Activated naive CD8-positive, alpha-beta T cell treated with anti-CD3 and anti-CD28 coated beads for 36 hours (primary cell): ENCODE measurements at places on chromosomes 6 and 20. TPM values are rescaled to one million over a fixed set of nuclear protein-coding genes. Genes with fewer than 3 reads are reported as not detected.

Gene RGS17
- not detected for total RNA-seq

Gene RIPPLY2
- total RNA-seq: not detected

Gene NEURL2
- 3.1 TPM for total RNA-seq

Gene PRRT1
- 1.4 TPM for total RNA-seq

Gene PDE10A
- total RNA-seq: not detected

Gene OPRM1
- total RNA-seq: not detected

Gene PRSS16
- total RNA-seq: 0.54 TPM

GRCh38 chr20:23939063-23939462, 49.5 kb downstream of the GGTLC1 start:
- no peak for DNase-seq

DNA sequence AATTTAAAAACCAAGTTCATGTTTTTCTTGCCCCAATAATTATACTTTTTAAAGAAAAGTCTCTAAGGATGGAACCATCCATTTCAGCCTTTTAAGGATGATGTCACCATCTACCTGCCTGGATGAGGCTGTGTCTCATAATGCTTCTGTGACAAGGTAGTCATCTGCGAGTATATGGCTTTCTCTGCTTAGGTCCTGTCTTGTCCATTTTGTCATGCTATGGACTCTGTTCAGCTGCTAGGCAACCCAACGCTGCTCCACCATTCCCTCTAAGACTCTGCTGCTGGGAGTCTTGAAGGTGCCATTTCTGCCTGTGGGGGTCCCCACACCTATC, 459.8 kb upstream of the RUNX2 start:
- no peak for DNase-seq

DNA sequence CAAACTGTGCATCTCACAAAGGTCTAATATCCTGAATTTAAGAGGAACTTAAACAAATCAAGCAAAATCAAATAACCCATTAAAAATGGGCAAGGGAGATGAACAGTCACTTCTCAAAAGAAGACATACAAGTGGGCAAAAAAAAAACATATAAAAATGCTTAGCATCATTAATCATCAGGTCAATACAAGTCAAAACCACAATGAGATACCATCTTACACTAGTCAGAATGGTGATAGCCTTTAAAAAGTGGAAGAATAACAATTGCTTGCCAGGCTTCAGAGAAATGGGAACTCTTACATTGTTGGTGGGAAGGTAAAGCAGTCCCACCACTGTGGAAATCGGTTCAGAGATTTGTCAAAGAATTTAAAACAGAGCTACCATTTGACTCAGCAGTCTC, 646.7 kb upstream of the PTCHD4 start:
- DNase-seq: no peak

DNA sequence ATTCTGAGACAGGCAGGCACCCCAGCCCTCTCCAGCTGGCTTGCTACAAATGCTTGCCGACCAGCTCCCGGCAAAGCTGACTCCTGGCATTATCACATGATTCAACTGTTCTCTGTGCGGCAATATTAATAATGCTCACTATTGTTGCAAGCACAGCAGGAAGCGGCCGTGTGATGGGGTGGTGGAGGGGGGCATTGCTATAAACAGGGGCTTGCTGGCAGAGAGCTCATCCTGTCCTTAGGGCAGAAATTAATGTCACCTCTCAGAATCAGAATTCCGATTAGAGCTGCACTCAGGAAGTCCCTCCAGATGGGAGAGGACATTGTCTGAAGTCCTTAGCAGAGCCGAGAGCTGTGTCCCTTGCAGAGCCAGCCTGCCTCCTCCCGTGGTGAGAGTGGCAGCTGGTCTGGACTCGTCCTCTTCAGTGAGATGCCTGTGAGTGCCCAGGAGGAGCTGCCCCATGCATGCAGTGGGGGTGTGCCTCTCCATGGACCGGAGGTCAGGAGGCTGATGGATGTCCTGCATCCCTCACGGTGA, 162.5 kb downstream of the CDH4 start:
- DNase-seq: no peak

DNA sequence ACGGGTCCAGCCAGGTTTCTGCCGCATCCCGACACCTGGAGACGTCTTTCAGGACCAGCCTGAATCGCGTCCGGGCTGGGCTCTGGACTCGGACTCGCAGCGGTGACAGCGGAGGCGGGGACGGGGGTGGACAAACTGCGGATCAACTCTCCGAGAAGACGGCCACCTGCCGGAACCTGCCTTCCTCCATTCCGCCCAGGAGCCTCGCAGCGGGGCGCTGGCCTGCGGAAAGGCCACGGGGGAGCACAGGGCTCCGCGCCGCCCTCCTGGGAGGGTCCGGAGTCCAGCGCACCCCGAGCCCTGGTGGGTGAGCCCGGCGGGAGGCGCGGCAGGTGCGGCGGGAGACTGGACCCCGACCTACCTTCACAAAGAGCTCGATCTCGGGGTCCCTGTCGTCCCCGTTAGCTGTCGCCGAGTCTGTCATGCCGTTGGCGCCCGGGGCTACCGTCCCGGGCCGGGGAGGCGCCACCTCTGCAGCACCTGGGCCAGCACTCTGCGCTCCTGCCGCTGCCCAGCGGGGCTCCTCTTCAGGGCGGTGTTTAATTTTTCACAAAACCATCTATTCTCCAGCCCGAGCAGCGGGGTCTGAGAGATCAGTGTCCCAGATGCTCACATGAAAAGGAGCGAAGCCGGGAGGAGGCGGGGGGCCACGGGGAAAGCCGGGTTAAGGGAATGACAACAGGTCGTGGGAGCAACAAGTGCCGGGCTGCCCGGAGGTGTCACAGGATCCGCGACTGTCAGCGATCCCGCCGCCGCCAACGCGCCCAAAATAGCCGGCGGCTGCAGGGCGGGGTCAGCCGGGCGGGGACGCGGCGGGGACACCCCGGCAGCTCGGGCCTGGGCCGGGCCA, at the start of gene CLIC5:
TSS of gene CLIC5 (minus strand) at position 742 of the 850 bp plus-strand sequence. CDS start at position 424, 318 bp downstream.
- peak; percentile 45 for DNase-seq

GRCh38 chr6:41892921-41893564, 2.1 kb downstream of the USP49 start:
- no peak for DNase-seq

- no peak for DNase-seq
These were observed 410.2 kb downstream of the MMUT start for GRCh38 chr6:49052901-49053300.

DNA sequence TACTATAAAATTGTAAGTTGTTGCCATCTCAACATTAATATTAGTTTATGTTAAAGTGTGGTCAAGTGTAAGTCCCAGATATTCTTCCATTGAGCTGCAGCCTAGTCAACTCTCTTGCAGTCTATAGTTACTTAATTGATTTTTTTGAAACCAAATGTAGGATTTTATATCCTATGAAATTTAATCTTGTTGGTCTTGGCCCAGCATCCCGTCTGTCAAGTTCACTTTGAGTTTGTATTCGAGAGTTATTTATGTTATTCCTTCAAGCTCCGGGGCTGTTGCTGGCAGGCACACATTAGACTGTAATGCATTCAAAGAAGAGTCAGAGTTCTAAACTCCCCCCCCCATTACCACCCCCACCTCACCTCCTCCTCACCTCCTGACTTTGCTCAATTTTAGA, 71.0 kb upstream of the SPACA1 start:
- no peak for DNase-seq

DNA sequence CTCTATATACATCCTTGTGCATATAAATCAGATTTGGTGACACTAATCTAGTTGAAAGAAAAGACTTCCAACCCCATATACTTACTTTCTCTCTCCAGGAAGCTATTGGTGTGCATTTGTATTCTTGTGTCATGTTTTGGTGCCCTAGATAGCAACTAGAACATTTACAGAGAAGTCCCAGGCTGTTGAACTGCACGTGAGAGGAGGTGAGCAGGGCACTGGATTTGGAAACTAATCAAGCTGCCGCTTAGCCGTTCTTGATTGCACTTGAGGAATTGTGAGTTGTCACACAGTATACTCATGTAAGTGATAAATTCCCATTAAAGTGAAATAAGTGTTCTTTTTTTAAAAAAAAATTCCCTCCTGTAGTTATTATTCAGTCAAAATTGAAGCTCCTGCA, 7.6 kb downstream of the WRNIP1 start:
- DNase-seq: no peak

DNA sequence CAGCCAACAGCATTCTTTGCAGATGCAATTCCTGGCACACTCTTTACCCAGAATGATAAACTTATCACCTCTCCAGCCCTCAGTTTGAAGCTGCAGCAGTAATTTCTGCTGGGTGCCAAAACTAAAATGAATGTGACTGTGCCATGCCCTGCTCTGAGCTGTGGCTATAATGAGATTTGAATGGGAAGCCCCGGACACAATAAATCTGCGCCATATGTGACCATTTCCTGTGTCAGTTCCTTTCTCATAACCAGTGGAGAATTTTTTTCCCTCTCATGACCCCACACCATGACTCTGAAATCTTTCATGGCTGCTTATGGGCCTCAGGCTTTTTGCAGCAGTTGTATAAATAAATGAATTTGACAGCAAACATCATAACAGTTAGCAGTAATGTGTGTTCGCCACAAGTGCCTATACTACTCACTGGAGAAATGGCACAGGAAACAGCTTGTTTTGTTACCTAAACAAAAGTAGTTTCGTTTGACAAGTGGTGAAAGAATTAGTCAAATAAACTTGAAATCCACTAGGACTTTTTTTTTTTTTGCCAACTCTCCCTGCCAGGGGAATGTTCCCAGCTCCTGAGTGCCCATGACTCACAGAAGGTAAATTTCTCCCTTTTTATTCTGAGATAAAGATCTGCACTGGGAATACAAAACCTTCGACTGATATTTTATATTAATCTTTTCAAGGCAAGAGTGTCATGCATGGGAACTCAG, 408.4 kb downstream of the PKHD1 start:
- no peak for DNase-seq

DNA sequence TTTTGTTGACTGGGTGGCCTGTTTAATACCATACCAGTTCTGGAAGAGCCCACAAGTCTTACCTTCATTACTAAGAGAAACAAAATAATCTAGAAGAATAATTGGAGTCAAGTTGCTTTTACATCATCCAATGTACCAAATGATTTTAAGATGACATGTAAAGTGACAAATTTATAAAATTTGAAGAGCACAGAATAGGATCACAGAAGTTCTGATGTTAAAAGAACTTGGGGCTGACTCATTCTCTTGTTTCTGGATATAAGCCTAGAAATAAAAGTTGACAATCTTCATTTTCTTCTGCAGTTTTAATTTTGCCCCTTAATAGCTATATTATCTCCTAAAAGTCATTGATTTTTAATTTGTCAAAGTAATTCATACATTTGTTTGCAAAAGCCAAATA, 317.5 kb upstream of the MARCKS start:
- no peak for DNase-seq

DNA sequence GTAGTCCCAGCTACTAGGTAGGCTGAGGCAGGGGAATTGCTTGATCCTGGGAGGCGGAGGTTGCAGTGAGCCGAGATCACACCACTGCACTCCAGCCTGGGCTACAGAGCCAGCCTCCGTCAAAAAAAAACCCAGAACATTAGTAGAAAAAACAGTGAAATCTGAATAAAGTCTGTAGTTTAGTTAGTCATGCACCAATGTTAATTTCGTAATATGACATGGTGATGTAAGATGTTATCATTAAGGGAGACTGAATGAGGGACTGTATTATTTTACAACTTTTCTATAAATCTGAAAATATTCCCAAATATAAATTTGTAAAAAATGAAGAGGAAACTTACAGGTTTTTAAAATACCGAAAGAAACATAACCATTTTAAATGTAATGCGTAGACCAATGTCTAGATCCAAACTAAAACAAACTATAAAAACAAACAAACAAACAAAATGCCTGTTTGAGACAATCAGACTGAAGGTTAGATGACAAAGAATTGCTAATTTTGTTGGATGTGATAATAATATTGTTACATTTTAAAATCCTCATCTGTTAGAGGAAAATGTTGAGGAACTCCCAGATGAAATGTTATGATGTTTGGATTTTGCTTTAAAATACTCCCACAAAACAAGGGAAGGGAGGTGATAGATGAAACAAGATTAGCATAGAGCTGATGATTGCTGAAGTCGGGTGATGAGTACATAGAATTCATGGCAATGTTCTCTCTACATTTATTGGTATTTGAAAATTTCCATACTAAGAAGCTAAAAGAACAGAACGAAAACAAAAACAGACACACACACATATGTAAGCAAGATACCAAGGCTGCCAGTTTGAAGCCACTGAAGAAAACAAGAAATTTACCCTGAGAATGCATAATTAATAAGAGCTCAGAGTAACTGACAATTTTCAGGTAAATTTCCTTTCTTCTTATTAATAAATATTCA, 1.8 kb downstream of the GSTA4 start:
- DNase-seq: no peak

- no peak for DNase-seq
These were observed 68.5 kb upstream of the PTGIS start for GRCh38 chr20:49636447-49636846.

DNA sequence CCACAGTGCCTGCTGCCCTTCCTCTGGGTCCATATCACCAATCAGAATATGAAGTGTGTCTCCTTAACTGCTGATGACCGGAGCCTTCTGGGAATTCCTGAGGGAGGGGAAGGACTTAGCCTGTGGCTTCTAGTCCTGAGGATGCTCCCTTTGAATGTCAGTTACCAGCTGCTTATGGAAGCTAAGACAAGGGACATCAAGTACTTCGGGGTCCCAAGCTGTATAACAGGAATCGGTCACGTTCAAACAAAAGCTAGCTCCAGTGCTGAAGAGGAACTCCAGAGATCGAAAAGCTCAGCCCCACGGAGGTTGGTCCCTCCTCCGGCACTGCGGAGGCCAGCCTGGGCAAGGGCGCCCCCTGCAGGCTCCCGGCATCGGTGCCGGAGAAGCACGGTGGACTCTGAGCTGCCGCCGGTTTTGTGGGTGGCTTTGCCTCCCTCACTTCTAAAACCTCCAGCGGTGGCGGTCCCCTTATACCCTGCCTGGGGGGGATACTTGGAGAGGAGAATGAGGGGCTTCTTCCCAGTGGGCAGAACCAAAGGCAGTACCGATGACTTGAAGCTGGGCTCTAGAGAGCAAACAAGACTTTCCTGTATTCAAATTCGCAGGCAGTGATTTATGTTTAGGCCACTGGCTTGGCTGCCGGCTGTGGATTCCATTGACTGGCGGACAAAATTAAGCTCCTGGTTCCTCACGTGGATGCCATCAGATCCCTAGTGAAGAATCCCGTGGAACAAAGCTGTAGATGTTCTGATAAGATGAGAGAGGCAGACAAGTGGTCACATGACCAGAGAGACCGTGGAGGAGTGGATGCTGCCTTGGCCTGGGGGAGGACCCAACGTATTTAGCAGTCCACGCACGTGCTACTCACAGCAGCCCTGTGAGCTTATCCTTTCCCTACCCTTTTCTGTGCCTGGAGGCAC, 16.2 kb upstream of the UBR2 start:
- peak; percentile 88 for DNase-seq

- no peak for DNase-seq
These were observed 911.7 kb upstream of the CITED2 start for GRCh38 chr6:140285998-140286690.

DNA sequence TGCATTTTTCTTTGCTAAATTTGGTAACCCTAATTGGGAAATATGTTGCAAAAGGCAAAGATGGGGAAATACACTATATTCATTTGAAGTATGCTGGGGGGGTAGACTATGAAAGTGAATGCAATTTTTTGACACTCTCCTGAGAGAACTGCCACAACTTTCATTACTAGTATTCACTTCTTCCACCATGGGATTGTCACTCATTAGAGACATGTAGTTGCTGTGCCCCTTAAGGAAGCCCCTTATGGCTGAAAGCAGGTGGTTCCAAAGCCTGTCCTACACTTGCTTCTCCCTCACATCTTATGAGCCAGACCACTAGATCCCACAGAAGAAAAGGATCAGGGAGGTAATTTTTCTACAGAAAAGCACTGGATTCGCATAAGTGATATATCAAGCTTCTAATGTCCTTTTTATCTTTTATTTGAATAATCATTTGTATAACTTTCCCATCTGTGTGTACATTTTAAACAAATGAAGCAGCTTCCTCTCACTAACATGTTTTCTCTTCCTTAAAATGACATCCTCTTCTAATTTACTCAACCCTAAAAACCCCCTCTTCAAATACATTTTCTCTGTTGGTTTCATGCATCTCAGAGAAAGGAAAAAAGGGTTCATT, 83.8 kb downstream of the GCLC start:
- no peak for DNase-seq
